ENCODE measurements at places on chromosomes 1 and 21.

GRCh38 chr1:184049291-184049690 lies 2.2 kb upstream of the TSEN15 start:
- no peak for DNase-seq

DNA sequence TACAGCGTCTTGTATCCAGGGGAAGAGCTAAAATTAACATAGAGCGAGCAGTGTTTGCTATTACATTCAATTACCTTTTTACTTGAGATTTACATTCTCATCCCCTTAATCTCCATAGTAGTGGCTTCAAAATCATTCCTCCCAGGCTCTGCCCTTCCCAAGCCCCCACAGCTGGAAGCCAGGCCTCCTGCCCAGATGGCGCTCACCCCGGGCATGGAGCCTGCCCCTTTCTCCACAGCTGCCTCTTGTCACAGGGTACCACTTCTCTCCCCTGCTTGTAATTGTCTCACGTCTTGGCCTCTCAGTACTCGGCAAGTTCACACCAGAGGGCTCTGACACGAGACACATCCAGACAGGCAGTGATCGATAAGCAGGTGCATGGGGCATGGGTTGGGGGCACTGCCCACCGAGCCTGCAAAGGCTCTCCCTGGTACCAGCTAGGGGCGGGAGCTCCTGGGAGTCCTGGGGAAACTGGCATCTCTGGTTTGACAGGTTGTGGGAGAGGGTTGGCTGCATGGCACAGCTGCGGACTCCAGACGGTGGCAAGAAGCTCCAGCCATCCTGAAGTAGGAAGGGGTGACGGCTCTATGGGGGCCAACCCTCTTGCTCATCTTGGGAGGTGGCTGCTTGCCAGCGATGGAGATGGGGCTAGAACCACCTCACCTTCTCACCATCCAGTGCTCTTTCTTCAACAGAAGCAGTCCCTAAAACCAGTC lies 20.1 kb downstream of the CASZ1 start:
- DNase-seq, result no peak

DNA sequence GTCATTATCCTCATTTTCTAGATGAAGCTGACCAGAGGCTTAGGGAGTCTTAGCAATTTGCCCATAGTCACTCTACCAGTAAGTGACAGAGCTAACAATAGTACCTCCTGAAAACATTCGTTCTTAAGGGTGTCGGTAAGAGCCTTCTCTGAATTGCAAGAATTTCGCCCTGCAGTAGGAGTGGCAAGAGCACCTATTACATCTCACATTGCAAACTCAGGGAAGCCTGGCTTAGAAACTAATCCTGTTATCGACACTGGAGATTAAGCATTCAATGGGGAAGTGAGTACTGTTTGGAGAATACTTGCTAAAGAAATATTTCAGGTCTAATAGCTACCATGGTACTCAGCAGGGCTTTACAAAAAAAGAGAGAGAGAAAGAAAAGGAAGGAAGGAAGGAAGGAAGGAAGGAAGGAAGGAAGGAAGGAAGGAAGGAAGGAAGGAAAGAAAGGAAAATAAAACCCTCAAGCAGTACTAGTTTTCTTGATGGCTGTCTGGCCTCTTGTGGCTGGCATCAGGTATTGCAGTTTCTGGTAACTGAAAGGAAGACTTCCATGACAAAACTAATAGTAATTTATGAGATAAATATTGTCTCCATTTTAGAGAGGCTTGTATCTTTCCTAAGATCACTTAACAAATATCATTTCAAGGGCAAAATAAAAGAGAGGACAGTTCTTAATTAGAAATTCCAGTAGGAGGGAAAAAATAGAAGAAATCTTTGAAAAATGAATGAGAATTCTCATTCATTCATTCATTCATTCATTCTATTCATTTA lies 10.4 kb downstream of the C1orf226 start:
- no peak for DNase-seq

DNA sequence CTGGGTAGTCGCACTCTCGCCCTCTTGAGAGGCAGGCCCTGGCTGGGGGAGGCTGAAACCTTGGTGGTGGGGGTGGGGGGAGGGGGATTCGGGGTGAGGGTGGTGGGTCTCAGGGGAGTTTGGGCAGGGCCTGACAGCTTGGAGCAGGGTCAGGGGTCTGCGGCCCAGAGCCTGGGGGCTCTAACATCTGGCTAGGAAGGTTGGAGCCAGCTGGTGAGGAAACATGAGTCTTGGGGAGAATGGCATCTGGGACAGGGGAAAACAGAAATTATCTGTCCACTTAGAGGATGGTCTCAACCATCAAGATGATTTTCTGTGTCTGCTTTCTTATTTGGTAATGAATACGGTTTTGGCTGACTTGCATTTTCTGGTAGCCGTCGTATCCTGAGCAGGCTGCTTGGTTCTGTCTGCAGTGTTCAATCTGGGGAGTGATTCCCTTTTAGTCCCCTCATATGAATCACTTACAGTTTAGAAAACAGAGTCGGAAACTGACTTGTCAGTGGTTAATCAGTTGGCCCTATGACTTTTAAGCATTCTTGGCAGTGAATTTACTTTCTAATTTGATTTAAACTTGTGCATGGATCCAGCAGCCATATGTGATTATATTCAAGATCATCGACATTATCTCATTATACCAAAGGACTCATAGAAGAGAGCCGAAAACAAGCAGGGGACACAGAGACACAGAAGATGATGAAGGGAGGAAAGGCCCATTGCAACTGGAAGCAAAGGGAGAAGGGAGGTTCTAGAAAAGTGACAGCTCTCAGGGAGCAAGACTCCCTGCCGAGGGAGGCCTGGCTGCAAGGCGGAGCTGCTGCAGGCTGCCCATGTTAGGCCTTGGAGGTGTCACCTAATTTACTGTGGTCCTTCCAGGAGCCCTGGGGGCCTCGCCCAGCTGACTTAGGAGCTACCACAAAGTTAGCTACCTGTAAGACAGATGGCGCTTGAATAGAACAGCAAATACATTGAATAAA lies 237.6 kb downstream of the SDCCAG8 start:
- DNase-seq, result no peak

DNA sequence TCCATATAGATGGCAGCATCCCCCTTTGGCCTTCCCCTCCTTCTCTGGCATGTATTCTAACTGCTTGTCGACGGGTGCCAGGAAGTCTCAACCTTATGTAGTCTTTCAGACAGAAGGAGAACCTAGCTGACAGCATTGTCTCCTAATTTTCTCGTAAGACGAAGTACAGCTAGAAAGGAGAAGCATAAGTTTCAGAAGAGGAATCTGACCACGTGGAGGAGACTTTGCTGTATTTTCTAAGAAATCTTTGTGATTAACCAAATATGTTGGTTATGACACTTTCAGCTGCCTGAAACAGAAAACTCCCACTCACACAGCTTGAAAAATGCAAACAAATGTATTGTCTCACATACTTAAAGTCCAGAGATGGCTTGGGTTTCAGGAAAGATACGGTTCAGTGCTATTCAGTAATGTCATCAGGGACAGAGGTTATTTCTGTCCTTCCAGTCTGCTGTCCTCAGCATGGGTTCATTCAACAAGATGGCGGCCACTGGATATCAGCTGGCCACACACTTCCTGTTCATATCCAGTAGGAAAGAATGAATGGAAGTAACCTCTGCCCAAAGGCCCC lies 109.5 kb upstream of the ZNF648 start:
- DNase-seq, result no peak

DNA sequence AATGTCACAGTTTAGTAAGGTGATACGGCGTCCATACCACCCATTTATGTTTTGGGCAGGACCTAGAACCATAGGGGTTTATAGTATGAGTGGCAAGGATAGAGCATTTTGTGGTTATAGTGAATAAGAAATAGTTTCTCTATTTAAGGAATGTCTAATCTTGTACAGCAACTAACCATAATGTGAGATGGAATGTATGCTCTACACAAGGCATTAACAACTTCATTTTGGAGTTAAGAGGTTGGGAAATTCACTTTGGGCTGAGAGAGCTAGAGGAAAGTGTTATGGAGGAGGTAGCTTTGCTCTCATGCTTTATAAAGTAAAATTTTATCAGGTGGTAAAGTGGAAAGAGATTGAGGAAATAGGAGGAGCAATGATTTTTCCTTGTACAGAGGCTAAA lies 3.0 kb upstream of the MCL1 start:
- DNase-seq, result no peak

DNA sequence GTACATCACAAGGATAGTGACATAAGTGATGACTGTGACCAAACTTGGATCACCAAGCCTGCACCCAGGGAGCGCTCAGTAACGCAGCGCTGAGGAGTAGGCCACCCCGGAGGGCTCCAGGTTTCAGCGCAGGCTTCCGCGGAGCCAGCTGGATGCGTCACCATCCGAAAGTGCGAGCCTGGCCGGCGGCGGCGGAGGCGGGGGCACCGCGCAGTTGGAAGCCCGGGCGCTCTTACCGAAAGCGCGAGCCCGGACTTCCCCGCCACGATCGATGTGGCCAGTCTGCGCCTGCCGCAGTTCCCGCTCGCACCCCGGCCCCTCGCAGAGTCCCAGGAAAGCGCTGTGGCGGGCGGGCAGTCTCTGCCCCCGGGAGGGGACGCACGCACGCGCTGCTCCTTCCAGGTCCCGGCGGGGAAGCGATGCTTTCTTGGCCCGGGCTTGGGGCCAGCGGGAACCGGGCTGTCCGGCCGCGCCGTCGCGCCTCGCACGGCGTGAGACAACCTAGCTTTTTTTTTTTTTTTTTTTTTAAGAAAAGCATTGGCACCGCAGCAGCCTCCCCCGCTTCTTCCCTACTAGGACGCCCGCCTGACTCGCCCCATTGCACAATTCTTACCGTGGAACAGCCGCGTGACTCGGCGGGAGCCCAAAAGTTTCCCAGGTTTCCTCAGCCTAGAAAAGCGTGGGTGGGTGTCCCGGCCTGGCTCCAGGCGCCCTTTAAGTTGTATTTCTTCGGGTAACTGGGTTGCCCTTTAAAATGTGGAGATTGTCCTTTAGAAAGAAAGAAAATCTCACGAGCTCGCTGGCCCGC lies 36.4 kb upstream of the JAK1 start:
- DNase-seq, result peak; percentile 65

- DNase-seq, result no peak
Measured at GRCh38 chr21:45872902-45873301, 108.7 kb upstream of the COL6A1 start.

- no peak for DNase-seq
Measured at GRCh38 chr1:201383647-201384405, 6.3 kb upstream of the TNNT2 start.
